ENCODE measurements at places on chromosomes 1 and 21. TPM values are rescaled to one million over a fixed set of nuclear protein-coding genes. Genes with fewer than 3 reads are reported as not detected.

The FAM151A gene
- not detected for total RNA-seq

The MYOM3 gene
- total RNA-seq = 0.13 TPM

The ATXN7L2 gene
- 1.3 TPM for total RNA-seq

The FCRL1 gene
- not detected for total RNA-seq

The NUF2 gene
- total RNA-seq = 7.0 TPM

The CYP4A22 gene
- total RNA-seq = not detected

The NR0B2 gene
- total RNA-seq = not detected

The PRRC2C gene
- total RNA-seq = 72.5 TPM

The AUNIP gene
- 0.30 TPM for total RNA-seq

The RAB25 gene
- not detected for total RNA-seq

The ERRFI1 gene
- 136 TPM for total RNA-seq

The BGLAP gene
- total RNA-seq = 0.50 TPM

The PLPP3 gene
- total RNA-seq = 49.2 TPM

The CHIA gene
- not detected for total RNA-seq

The NADK gene
- total RNA-seq = 44.6 TPM

The PLD5 gene
- 0.07 TPM for total RNA-seq
